ENCODE measurements at places on chromosomes 3 and 15.

DNA sequence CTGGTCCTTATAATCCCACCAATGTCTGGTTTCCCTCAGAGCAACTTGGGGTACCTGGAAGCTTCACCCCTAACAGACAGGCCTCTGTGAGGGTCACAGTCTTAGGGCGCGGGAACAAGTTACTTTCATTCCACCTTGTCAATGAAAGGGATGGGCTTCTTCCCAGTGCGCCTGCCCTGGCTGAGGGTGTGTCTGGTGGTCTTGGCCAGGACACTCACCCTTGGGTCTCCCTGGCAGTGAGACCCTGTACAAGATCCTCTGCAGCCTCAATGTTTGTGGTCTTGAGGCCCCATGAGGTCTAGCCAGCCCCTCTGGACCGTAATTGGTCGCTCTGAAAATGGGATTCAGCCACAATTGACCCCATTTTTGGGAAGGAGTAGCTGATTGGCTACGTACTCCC, 40.2 kb downstream of the SMAD6 start:
- DNase-seq = no peak

GRCh38 chr15:64247906-64248541, 85.2 kb upstream of the PPIB start:
- DNase-seq = peak; percentile 17

DNA sequence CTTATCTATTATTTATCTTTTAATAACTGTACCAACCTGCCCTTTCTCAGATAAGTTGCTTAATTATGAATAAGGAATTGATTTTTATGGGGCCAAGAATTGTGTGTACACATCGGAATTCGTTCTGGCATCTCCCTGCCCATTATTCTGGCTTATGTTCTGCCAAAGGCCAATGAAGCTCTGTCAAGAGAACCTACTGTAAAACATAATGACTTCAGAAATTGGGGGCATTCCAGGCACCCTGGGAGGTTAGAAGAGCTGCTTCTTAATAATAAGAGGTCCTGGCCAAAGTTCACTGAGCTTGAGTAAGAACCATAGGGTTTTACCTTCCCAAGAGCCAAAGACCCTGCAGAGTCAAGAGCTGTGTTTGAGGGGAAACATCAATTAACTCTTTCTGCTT, 261.7 kb downstream of the SLC9A9 start:
- DNase-seq = no peak

DNA sequence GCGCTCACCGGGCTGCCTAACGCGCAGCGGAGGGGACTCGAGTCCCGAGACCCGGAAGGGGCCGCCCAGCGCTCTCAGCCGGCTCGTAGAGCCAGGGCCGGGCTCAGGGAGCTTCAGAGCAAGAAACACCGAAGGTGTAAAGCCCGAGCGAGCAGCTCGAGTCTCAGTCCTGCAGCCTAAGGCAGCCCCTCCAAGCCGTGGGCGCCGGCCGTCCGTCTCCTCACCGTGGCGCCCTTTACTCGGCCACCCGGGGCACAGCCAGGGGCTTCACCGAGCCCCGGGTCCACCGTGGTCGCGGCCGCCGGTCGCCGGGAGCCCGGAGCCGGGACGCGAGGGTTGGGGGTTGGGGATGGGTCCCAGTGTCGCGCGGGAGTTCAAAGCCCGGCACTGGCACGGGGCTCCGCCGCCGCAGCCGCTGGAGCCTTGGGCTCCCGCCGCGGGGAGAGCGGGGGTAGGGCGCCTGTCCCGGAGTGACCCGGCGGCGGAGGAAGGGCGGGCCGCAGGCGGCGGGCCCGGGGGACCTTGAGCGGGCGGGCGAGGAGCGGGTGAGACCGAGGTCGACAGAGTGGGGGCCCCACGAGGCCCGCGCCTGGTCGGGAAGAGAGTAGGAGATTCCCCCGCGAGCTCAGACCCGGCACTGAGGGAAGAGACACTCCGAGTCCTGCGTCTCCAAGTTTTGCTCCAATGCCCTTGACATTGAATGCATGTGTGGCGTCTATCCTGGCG, 26.9 kb upstream of the THRB start:
- peak; percentile 13 for DNase-seq

- DNase-seq = no peak
These were observed 34.6 kb downstream of the GASK1A start for GRCh38 chr3:43013743-43014155.

DNA sequence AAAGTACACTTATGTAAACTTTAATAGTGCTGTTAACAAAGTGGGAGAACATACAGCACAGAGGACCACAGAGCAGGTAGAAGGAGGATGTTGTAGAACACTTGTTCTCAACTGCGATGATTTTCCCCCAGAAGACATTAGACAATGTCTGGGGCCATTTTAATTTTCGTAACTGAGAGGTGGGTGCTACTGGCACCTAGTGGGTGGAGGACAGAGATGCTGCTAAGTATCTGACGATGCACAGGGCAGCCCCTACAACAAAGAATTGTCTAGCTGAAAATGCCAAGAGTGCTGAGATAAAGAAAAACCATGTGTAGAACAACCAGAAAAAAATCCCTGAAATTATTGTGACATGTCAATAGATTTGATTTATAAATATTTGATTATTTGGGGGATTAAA, 5.0 kb upstream of the KBTBD8 start:
- no peak for DNase-seq

DNA sequence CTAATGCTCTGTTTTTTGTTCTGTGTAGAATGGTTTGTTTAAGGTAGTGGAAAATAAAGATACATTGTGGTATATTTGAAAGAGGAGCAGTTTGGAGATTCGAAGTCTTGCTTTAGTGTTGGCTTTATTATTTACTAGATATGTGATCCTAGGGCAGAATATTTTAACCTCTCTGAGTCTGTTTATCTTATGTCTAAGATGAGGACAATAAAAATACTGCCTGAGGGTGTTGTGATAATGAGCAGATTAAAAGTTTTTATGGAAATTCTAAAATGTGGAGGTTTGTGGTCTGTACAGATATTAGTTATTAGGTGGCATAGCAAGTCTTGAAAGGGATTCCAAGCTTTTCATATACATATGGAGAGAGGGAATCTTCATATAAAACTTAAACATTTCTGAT, 15.0 kb downstream of the TCF12 start:
- DNase-seq = no peak

GRCh38 chr3:71721002-71721401, 4.2 kb downstream of the EIF4E3 start:
- DNase-seq = no peak

GRCh38 chr3:106737265-106737664, 640.0 kb upstream of the CCDC54 start:
- DNase-seq = no peak

DNA sequence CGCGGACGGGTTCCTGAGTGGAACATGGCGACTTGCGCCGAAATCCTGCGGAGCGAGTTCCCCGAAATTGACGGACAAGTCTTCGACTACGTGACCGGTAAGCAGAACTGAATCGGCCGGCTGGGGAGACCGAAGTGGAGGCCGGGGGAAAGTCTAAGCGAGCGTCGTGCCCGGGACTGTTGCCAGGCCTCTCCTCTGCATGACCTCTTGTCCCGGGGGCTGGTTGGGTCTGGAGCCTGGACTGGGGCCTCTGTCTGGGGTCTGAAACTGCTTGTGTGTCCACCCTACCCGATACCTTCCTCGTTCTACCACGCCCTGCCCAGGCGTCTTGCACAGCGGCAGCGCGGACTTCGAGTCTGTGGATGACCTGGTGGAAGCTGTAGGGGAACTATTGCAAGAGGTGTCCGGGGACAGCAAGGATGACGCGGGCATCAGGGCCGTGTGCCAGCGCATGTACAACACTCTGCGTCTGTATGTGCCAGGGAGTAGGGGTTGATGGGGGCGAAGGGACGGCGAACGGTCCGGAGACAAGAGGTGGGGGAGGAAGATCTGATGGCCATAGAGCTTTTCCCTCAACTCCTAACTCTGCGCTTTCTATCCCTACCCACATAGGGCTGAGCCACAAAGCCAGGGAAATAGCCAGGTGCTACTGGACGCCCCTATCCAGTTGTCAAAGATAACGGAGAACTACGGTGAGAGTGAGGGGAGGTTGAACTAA, at the start of gene ABCF3:
TSS of gene ABCF3 (plus strand) at position 16 of the 718 bp plus-strand sequence. CDS start at position 25, 9 bp downstream.
- DNase-seq = no peak

- DNase-seq = no peak
These were observed 42.7 kb upstream of the GOLIM4 start for GRCh38 chr3:168138421-168138820.

DNA sequence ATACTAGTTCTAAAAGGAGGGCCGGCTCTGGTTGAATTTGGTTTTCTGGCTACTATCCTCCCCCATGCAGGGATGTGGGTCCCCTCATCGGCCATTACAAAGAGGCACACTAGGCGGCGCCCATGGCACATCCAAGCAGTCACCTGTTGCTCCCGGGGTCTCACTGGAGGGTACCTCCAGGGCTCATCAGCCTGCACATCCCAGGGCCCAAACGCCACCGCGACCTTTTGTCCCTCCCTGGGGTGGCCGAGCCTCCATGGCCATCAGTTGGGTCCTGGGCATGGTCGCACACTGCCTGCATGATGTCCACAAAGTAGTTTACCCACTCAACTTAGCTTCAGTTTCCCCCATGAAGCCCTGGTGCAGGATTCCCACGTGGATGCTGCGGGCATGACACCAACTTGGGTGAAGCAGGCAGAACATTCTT, 28.3 kb downstream of the IDH3A start:
- peak; percentile 84 for DNase-seq

DNA sequence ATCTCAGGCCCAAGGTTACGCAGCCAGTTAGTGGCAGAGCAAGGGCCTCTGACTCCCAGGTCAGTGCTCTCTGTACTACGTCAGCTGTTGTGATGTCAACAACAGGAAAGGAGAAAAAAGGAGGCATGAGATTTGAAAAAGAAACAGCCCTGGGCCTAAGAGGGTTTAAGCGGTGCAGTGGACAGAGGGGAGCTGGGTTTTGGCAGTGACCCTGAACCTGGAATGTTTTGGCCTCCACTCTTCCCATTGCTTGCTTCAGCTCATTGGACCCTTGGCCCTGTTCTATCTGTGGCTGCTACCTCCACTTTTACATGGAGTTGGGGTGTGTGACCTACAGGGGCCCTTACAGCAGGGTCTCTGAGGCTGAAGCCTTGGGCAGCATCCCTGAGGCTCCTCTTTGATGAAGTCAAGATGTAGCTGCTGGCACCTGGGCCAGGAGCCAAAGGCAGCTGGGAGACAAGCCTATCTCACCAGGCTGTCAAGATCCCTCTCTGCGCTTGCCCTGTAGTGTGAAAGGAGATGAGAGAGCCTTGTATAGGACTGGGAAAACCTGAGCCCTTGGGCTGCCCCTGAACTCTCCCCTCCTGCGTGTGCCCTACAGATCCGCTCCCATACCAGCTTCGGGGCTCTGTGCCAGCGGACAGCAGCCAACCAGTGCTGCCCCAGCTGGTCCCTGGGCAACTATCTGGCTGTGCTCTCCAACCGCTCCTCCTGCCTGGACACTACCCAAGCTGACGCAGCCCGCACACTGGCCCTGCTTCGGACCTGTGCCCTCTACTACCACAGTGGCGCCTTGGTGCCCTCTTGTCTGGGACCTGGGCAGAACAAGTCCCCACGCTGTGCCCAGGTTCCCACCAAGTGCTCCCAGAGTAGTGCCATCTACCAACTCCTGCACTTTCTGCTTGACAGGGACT, 8.7 kb downstream of the DISP2 start:
- DNase-seq = peak; percentile 85

GRCh38 chr15:70195587-70196305, 98.0 kb upstream of the TLE3 start:
- peak; percentile 40 for DNase-seq

- DNase-seq = no peak
These were observed 16.5 kb downstream of the GSK3B start for GRCh38 chr3:120077731-120078130.

DNA sequence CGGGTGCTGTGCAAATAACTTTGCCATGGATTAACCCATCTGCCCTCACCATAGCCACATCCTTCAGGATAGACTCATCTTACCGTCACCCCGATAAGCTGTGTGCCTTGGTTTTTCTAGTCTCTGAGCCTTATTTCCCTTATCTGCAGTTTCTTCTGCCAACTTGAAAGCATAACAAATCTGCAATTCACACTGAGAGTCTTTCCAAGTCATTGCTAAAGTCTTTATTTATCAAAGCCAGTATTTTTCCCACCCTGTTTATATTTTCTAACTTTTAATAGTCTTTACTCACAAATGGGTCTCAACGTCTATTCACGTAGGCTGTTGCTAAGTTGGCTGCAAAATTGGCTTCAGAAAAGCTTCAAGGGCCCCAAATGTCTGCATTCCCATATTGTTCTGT, 61.6 kb upstream of the SUCLG2 start:
- no peak for DNase-seq

DNA sequence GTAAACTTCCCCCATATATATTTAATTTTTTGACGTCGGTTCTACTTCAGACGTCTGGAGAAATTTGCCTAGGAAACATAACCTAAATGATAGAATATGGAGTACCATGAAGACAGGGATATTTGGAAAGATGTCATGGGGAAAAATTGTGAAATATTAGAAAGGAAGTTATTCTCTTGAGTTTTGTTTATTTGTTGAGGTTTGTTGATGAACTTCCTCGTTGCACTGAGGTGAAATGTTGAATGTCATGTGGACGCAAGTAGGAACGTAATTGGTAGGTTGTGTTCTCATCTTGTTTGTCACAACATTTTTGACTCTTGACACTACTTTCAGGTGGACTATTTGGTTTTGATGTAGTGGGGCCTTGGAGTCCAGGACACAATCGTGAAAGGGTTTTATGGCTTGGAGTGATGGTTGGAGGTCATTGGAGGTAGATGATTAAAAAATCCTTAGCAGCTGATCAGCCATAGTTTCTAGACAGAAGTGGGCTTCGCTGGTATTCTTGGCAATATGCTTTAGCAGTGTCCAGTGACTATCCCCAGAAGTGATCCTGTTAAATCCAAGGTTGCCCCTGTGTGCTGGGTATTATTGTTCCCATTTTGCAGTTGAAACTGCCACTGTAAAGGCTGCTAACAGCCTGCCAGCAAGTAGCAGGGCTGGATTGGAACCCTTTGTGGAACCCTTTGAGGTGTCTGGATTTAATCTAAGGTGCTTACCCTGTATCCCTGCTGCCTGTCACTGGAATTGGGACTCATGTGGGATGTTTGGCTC, 1.5 kb downstream of the ABHD5 start:
- DNase-seq = no peak

DNA sequence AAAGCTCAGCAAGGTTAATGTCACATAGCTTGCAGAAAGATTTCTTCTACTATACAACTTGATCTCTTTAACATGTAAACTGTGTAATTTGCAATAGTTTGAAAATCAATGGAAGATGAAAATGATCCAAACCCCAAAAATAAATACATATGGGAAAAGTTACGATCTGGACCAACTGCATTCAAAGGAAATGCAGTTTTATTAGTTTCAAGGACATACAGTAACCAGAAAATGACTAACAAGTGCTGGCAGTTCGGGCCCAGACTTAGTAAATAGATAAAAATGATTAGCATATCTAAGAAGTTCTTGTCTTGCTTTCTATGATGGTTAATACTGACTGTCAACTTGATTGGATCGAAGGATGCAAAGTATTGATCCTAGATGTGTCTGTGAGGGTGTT, 37.3 kb upstream of the LEKR1 start:
- DNase-seq = no peak

GRCh38 chr3:179977356-179977755, 59.4 kb downstream of the PEX5L start:
- no peak for DNase-seq

DNA sequence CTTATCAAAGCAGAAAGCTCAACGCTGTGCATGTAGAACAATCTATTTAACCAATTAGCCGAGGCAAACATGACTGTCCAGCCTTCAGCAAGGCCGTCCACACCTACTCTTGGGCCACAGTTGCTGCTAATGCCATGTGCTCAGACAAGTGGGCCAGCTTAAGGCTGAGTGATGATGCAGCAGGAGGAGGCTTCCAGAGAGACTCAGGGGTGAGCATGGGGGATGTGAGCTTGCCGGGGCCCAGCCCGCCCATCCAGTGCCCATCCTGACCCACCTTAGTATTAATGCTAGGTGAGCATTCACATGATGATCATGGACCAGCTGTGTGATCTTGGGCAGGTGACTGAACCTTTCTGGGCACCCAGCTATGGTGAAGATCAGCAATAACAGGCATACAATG, 150.1 kb downstream of the TPRA1 start:
- no peak for DNase-seq
